ENCODE measurements at places on chromosomes 11 and 22.

GRCh38 chr11:116179401-116179800 lies 593.4 kb downstream of the BUD13 start:
- no peak for DNase-seq

- DNase-seq: no peak
Measured at GRCh38 chr11:24356501-24356900, 140.4 kb upstream of the LUZP2 start.

DNA sequence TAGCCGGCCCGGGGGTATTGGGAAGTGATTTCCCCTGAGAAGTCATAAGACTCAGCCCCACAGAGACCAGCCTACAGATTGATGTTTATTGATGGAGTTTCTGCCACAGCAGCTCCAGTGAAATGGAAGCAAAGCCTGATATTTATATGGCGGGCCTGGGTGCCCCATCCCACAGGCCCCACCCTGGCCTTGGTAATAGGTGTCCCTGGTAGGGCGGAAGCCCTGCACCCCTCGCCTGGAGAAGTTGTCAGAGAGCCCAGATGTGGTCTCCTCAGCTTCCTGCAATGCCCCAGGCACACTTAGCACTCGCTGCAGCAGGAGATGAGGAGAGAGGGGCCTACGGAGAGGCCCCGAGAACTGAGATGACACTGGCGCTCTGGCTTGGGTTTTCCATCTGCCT lies 107.4 kb downstream of the MORC2 start:
- no peak for DNase-seq

- no peak for DNase-seq
Measured at GRCh38 chr11:6850526-6850925, 5.0 kb downstream of the OR10A5 start.

DNA sequence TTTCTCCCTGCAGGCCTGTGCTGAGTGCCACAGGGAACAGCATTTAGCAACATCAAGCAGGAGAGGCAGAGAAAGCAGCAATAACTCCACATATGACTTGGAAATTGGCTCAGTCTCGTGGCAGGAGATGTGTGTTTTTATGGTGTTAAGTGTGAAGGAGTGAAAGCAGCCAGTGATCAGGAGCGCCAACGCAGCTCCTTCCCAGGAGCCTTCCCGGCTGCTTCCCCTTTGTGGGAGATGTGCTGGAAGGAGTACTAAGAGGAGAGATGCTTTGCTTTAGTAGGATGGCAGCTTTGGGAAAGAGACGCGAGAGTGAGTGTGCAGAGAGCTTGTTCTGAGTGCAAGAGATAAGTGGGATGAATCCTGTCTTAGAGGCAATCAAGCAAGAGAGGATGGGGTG lies 54.7 kb upstream of the KIRREL3 start:
- no peak for DNase-seq

- DNase-seq: no peak
Measured at GRCh38 chr22:44591146-44591790, 93.2 kb upstream of the RTL6 start.

GRCh38 chr22:47051441-47052071 lies 289.1 kb downstream of the TBC1D22A start:
- DNase-seq: peak; percentile 17

GRCh38 chr11:16049611-16050010 lies 306.7 kb downstream of the SOX6 start:
- DNase-seq: no peak

GRCh38 chr22:16783930-16784354 lies 41.3 kb downstream of the XKR3 start:
- DNase-seq: no peak

DNA sequence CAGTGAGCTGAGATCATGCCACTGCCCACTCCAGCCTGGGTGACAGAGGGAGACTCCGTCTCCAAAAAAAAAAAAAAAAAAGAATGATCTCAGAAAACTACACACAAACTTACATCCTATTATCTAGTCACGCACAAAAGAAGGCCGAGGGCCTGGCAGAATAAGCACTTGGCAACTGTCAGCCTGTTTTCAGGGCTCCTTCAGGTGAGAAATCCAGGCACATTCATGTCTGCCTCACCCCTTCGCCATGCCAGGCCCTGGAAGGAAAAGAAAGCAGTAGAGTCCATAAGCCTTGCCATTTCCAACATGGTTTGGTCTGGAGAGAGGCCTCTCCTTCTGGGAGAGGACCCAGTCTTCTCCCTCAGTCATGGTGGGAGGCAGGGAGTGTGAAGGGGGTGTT lies 30.9 kb downstream of the C11orf58 start:
- no peak for DNase-seq

DNA sequence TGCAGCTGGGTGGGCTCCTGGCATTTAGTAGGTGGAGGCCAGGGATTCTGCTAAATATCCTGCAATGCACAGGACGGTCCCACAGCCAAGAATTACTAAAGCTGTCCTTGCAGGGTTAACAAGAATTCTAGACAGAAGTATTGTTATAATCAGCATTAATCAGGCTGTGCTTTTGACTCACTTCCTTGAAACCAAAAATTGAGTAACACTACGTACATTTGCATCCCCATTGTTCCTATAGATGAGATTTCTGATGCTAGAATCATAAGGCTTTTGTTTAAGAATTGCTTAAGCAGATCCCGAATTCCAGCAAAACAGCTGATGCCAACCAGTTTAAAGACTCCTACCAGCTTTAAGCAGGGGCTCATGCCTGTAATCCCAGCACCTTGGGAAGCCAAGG lies 11.4 kb downstream of the SLC6A5 start:
- no peak for DNase-seq

DNA sequence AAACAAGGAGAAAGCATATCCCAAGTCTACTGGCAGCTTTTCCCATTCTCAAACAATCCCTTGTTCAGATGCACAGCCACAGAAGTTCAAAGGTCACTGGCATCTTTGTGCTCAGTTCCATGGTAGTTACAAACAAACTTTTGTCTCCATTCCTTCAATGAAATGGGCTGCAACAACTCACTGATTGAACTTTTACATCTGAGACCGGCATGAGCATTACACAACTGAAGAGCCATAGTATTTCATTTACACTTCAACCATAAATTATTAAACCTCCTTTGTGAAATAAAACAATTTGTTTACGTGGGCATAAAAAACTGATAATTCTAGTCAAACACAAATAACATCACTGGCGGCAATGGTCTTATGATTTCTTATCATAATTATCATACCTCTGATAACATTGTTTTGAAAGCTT lies 67.8 kb upstream of the ARHGAP32 start:
- DNase-seq: no peak

DNA sequence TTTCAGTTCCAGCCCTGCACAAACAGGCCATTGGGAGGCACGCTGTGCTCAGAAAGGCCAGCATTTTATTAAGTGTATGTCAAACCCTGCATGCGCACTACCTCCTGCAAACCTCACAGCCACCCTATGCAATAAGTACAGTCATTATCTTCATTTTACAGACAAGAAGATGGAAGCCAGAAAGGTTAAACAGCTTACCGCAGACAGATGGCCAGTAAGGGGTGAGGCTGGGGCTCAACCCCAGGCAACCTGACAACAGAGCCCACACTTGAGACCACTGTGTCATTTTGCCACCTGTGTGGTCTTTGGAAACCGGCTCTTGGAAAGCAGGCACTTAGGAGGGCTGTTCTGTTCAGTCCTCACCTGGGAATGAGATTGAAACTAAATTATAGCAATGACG lies 142.3 kb downstream of the NXPE2 start:
- no peak for DNase-seq

DNA sequence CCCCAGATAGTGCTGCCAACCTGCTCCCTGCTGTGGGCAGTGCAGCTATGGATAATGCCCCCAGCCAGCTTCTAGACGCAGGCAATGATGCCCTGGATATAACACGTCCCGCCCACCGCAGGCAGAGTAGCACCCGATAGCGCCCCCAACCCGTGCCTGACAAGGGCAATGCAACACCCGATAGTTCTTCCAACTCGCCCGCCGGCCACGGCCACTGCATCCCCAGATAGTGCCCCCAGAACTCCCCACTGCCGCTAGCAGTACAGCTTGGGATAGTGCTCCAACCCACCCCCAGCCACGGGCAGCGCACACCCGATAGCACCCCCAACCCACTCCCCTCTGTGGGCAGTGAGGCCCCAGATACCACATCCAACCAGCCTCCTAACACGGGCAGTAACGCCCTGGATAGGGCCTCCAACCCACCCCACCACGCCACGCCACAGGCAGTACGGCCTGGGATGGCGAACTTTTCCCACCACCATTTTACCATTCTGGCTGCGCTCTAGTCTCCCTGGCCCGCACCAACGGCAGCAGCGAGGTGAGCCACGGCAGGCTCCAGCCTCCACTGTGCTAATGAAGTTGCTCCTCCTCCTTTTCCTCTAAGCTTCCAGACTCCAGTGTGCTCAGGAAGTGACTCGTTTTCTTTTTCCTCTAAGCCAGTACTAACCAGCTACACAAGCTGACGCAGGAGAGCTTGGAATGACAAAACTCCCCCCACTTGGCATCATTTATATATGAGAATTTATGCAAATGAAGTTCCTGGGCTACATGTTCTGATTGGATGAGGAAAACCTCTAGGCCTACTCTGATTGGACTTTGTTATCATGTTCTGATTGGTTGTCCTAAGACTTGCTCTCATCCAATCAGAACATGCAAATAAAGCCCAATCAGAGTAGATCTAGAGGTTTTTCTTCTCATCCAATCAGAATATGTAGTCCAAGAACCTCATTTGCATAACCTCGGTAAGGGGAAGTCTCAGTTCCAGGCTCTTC lies 3.0 kb upstream of the RFPL3 start:
- no peak for DNase-seq

GRCh38 chr11:88183233-88183632 lies 8.0 kb upstream of the RAB38 start:
- no peak for DNase-seq

DNA sequence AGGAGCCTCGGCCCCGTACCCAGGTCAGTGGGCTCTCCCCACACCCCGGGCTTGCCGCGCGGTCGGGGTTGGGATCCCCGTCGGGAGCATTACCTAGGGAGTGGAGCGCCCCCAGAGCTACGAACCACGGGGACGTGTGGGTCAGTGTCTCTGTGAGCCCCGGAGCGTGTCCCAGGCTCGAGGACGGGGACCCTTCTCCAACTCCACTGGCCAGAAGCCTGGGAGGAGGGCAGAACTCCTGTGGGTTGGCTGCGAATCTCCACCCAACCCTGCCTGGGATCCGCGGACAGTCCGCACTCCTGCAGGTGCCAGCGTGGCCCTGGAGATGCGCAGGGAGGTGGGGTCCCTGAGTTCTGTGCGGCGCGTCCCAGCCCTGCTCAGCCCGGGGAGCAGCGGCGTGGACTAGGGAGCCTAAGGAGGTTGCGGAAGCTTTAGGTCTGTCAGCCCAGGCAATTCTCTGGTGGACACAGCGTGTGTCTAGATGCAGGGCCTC lies 346 bp downstream of the PPFIBP2 start:
- no peak for DNase-seq

All from NCI-H1930 (cell line).